ENCODE measurements at places on chromosomes 4 and X.

- no peak for DNase-seq
These were observed 22.9 kb upstream of the TRIM2 start for GRCh38 chr4:153181293-153181692.

DNA sequence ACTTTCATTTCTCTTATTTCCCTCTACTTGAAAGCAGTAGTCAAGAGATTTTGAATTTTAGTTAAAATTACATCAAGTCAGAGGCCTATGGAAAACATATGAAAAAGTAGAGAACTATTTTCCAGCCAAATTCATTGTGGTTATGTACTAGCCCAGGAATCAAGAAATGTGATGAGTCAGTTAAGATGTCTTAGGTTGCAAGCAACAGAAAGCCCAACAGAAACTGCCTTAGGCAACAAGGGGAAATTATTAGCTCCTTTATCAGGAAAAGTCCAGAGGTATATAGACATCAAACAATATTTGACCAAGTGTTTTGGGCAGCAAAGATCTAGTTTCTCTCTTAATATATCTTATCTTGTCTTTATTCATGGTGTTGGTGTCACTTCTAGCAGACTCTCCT lies 37.8 kb upstream of the FRMD7 start:
- DNase-seq = no peak

DNA sequence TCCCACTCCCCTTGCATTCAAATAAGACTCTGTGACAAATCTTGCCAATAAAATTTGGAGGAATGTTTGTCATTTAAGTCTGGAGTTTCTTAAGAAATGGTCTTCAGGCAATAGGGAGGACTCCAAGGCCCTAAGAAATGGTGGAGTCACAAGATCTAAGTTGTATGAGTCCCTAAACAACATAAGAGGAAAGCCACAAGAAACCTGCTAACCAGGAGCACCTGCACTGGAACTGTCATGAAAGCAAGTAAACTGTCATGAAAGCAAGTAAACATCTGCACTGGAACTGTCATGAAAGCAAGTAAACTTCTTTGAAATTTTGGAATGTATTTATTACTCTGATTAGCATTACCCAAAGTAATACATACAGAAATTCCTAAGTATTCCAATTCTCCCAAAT lies 3.5 kb downstream of the CNOT6L start:
- no peak for DNase-seq

- no peak for DNase-seq
These were observed 115.3 kb upstream of the ZNF827 start for GRCh38 chr4:146053891-146054290.

- DNase-seq = no peak
These were observed 19.8 kb upstream of the SORCS2 start for GRCh38 chr4:7172508-7172907.

GRCh38 chr4:108247387-108248049 lies 78.8 kb upstream of the LEF1 start:
- DNase-seq = no peak

GRCh38 chr4:129515356-129515755 lies 419.4 kb downstream of the C4orf33 start:
- DNase-seq = no peak

GRCh38 chr4:122047456-122048425 lies 95.9 kb upstream of the TRPC3 start:
- DNase-seq = no peak

DNA sequence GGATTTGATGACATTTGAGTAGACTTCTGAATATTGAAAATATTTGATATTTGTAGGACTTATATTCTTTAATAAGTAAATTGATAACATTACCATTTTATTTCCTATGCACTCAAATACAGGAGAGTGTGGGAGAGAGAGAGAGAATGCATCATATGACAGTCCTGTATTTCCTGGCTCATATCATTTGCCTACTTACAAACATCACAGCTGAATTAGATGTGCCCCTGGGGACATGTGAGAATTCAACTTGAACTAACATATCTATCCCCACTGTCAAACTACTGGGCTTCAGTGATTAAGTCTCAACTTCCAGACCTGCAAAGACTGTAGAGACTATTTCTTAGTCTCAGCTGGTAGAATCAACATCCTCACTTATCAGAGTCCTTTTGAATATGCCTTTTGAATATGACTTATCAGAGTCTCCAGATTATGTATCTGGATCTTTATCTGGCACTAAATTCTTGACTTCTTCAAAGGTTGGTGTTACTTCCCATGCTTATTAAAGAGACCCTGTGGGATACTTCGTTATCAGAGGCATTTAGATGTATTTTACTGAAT lies 75.5 kb downstream of the PABPC4L start:
- DNase-seq = no peak

- DNase-seq = no peak
These were observed 4.2 kb upstream of the CFP start for GRCh38 chrX:47633689-47634590.

DNA sequence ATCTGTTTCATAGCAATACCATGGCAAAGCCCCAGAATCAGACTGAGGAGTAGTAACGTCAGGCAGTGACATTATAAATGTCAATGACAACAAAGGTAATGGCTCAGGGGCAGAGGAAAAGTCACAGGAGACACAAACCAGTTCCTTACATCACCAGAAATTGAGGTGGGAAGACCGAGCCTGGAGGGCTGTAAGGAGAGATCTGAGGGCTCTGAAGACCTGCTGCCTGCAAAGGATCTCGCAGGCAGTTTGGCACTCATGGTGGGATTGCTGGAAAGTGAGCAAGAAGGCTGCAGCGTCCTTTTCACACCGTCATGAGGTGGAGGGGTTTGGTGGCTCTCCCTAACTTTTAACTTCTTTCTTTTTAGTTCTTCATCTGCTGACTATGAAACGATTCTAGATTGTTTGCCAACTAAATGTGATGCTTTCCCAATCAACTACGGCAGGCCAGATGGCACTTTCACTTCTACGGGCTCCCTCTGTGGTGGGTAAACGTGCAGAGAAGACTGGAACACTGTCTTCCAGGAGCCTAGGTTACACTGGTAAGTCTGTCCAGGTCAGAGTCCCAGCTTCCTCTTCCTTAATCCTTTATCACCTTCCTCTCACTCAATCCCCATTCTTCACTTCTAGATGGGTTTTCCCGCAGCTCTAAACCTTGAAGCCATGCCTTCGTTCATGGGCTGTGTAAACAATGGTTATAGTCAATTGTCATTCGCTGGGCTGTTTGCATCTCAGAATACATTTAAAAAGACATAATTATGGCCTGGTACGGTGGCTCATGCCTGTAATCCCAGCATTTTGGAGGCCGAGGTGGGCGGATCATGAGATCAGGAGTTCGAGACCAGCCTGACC lies 58.2 kb downstream of the TBC1D9 start:
- no peak for DNase-seq

DNA sequence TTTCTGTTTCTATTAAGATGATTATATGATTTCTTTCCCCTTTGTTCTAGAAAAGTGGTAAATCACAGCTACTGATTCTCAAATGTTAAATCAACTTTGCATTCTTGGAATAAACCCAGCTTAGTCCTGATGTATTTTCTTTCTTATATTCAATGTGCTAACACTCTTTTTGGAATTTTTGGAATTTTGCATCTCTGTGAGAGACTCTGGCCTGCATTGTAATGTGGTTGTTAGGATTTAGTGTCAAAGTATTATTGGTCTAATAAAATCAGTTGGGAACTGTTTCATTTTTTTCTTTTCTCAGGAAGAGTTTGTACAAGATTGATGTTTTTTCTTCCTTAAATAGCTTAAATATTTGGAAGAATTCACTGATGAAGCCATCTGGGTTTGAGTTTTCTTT lies 109.6 kb downstream of the KIT start:
- DNase-seq = no peak

DNA sequence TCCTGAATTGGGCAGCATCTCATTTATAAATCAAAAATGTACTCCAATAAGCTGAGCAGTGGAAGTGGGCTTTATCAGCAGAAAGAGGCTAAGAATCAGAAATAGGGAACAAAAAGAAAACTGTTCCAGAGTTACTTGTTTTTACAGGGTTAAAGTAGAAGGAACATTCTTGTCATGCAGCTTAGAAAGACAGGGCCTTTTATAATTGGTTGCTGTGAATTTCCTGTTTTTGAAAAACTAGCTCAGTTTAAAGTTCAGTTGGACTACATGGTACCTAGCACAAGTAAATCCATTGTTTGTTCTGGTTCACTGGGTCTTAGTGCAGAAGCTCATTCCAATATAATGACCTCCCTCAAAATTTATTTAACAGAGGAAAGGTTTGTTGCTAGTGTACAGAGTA lies 200.8 kb downstream of the GRIA2 start:
- no peak for DNase-seq

GRCh38 chr4:20046179-20046578 lies 205.5 kb upstream of the SLIT2 start:
- no peak for DNase-seq

DNA sequence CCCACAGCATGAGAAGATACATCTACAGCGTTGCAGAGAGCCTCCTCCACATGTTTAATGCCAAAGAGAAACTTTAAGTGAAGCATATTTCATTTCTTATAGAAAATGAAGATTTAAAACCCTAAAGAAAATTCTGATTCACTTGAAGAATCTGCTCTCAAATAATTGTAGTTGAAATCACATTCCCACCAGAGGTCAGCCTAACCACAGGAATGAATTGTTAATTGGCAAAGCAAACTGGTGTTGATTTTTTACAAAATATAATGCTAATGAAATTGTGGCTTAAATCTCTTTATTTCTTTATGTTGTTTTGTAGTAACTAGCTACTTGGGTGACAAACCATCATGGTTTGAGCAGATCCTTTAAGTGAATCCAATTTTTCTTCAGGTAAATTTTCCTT lies 31.1 kb upstream of the WDR17 start:
- DNase-seq = no peak

DNA sequence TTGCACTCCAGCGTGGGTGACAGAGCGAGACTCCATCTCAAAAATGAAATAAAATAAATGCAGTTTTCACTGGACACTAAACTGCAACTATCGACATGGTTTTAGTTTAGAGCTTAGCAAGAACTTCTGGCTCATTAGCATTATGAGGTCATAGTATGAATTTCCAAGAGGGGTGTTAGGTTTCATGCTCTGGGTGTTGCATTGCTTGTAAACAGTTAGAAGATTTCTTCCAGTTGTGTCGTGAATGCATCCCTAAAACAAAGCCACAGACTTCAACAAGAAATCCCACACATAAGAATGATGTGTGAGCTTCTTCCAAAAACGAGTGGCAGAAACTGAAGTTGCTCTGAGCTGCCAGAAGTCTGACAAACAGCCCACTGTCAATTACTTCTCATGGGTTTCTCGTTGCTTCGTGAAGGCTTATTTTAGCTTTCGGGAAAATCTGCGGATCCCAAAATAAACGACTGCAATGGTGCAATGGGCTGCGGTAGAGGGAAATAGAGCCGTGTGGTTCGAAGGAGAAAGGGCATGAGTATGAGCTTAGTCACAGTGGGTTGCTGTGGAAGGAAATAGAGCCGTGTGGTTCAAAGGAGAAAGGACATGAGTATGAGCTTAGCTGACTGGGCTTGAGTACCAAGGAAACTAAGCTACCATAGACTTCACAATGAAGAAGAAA lies 354.9 kb downstream of the DHRSX start:
- DNase-seq = no peak

DNA sequence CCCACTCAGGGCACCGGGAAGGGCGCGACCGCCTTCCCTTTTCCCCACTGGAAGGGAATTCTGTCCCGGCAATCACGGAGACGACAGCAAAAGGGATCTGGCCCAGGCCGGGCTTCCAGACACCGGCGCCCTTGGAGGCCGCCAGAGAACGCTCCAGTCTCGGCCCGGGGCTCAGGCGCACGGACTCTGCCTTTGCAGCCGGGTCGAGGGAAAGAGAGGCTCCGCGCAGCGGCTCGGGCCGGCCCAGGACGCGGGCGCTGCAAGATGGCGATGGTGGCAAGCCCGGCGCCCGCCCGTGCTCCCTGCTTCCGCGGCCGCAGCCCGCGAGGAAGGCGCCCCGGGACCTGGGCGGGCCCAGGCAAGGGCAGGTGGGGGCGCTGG lies 1.1 kb downstream of the CTBP1 start:
- no peak for DNase-seq
